ENCODE measurements at places on chromosomes 7 and 10.

GRCh38 chr10:53387562-53387961, 615.0 kb upstream of the MBL2 start:
- no peak for DNase-seq

DNA sequence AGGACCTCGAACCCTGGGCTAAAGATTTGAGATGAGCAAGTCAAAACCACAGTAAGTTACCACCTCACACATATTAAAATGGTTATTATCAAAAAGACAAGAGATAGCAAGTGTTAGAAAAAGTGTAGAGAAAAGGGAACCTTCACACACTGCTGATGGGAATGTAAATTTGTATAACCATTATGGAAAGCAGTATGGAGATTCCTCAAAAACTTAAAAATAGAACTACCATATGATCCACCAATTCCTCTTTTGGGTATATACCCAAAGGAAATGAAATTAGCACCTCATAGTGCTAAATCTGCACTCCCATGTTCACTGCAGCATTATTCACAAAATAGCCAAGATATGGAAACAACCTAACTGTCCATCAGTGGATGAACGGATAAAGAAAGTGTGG, 20.8 kb upstream of the FRA10AC1 start:
- no peak for DNase-seq

GRCh38 chr7:94314413-94315410, 80.0 kb upstream of the COL1A2 start:
- DNase-seq = no peak

DNA sequence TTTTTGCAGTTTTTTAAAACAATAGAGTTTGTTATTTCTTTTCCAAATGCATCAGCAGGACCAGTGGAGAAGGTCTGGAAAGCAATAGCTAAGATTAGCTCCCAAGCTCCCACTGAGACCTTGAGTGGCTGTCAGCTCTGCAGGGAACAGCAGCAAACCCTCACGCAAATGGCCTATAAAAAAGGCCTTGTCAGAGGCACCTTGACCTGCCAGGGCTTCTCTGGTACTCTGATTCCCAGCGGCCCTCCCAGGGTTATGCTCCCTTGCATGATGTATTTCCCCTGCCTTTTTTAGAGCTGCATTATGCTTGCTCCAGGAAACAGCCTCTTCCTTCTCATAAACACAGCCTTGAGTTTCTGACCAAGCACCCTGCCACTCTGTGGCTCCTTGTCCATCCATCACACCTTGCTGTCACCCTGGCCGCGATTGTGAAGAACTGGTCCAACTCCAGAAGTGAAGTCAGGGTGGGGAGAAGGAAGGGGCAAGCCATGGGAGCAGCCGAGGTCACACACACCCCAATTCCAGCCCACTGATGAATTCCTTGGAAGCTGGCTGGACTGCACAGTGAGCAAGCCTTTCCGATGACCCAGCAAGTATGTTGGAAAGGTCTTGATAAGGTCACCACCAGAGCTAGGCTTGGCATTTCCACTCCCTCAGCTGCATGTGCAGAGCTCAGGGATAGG, 35.3 kb upstream of the NKX2-3 start:
- DNase-seq = no peak

DNA sequence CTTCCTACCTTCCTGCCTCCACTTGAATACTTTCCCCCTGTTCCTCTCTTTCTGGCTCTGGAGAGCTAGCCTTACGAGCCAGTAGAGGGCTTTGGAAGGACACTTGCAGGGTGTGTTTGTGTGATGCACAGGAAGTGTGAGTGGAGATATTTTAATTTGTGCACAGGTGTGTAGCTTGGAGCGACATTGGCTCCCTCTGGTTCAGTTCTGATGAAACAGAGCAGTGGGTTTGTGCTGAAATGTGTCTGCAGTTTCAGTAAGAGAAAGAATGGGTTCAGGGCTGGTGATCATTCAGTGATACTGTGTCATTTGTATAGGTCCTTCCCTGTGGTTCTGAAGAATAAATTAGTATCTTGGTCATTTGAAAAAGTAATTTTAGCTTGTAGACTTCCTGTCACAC, 86.9 kb downstream of the SND1 start:
- DNase-seq = no peak

- no peak for DNase-seq
These were observed 2.2 kb downstream of the ITIH2 start for GRCh38 chr10:7705341-7705740.

GRCh38 chr7:41275255-41275654, 427.6 kb downstream of the INHBA start:
- no peak for DNase-seq

- DNase-seq = no peak
These were observed 336.8 kb downstream of the DNAJB6 start for GRCh38 chr7:157673573-157673972.

Measured in NCI-H1105 (cell line).